Stimulated activated CD8-positive, alpha-beta memory T cell treated with anti-CD3 and anti-CD28 coated beads, Interleukin-15, amount 100 ng/mL, for 4 hours (primary cell): ENCODE measurements at places on chromosomes 2 and 18.

GRCh38 chr2:218021536-218022071 lies 18.8 kb upstream of the TNS1 start:
- DNase-seq, result no peak

GRCh38 chr2:26635401-26635800 lies 5.8 kb downstream of the CIB4 start:
- DNase-seq, result no peak

- DNase-seq, result no peak
These were observed 115.1 kb downstream of the STPG4 start for GRCh38 chr2:47039913-47040562.

DNA sequence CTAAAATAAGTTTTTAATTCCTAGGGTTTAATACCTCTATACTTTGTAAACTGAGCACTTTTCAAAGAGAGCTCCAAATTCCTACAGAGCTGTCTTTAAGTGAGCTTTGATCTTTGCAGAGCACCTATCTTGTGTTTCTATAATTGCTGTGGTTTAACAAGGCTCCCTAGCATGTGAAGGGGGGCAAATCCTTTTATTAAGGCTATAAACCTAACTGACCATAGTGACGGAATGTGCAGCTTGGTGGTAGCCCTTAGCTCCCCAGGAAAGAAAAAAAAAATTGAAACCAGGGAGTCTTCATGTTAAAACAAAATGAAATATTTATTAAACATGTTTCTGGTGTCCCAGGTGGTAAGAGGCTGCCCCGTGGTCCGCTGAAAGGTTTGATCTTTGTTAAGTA lies 78.6 kb upstream of the ETAA1 start:
- no peak for DNase-seq

- no peak for DNase-seq
These were observed 16.7 kb downstream of the SRSF7 start for GRCh38 chr2:38734299-38735058.

- DNase-seq, result no peak
These were observed 580 bp upstream of the NDUFV2 start for GRCh38 chr18:9101730-9102507.

GRCh38 chr18:76892832-76893231 lies 70.5 kb downstream of the ZNF236 start:
- DNase-seq, result no peak

GRCh38 chr2:8627019-8627691 lies 54.7 kb upstream of the ID2 start:
- no peak for DNase-seq

DNA sequence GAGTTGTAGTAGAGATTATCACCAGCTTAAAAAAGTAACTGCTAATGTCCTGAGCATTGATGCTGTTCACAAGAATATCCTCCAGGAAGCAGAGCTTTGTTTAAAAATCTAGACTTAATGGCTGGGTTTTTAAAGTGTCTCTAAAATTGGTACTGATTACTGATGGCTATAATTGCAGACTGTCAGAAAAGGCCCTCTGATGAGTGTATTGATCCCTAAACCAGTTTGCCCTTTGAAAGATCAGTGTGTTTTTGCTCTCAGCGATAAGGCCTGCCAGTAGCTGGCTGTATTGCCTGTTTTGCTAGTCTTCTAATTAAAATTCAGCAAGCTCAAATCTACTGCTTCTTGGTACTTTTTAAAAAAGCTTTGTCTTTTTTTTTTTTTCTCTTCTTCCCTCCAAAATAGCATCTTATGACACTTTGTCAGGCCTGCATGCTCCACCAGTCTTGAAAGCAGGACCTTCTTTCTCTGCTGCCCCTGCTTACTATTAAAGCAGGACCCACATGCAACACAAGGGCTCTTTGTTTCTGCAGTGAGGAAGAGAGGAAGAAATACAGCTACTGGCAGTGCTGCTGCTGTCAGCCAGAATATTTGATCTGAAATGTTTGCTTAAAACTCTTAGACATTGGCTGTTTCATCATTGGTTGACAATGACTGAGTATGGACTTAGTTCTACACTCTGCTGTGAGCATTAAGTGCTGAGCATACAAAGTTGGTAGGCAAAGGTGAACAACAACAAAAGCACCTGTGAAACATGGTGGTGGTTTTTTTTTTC lies 1.8 kb downstream of the SEC11C start:
- no peak for DNase-seq

GRCh38 chr2:148887350-148888002 lies 12.4 kb downstream of the KIF5C start:
- no peak for DNase-seq

GRCh38 chr18:22177327-22177871 lies 8.0 kb downstream of the GATA6 start:
- no peak for DNase-seq

DNA sequence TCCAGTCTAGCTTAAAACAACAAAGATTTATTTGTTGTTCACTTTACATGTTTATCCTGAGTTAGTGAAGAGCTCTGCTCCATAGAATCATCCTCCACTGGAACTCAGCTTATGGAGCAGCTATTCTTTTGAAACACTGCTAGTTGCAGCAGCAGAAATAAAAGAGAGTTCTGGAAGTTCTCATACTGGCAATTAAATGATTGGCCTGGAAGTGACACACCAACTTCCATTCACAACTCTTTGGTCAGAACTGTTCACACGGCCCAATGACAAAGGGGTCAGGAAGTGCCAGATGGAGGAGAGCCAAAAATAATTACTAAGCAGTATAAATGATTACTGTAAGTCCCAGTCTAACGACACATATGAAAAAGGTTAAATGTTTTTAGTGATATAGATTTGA lies 39.1 kb downstream of the FBXO11 start:
- no peak for DNase-seq

GRCh38 chr2:66567729-66568128 lies 132.8 kb downstream of the MEIS1 start:
- DNase-seq, result no peak

GRCh38 chr2:170530284-170530745 lies 184.8 kb upstream of the SP5 start:
- DNase-seq, result no peak

DNA sequence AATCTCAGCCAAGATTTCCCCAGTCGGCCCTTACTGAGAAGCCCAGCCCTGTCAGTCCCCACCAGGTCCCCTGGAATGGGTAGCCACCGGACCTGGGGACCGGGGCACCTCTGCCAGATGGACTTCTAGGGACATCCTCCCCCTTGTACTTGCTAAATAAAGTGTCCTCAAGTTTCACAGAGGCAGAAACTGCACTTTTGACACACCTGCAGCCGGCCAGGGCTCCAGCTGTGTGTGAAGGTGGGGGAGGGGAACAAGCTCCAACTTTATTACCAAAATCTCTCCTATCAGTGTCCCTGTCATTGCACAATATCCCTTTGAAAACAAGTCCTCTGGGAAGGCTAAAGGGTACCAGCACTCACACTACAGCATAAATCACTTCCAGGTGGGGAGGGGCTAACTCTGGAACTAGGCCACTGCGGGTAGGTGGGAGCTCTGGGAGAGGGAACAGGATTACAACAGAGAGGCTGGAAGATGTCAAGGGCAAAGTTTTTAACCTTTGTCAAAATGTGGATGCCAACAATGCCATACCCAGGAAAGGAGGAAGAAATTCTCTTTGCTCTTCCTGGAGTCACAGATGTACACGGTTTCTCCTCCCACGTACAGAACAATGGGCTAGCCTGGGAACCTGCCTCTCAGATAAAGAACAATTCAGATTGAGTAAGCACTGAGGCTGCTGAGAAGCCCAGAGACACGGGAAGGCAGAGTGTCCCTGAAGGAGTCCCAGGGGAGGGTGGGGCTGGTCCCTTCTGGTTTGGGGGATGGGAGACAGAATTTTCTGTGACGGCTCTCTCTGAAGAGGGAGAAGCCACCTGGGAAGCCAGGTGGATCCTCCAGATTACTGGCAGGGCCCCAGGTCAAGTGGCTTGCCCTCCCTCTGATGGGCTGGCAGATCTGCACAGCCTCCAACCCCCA lies 11.0 kb downstream of the SDC1 start:
- DNase-seq, result no peak

- DNase-seq, result no peak
These were observed 208.1 kb downstream of the VAPA start for GRCh38 chr18:10121786-10122515.

DNA sequence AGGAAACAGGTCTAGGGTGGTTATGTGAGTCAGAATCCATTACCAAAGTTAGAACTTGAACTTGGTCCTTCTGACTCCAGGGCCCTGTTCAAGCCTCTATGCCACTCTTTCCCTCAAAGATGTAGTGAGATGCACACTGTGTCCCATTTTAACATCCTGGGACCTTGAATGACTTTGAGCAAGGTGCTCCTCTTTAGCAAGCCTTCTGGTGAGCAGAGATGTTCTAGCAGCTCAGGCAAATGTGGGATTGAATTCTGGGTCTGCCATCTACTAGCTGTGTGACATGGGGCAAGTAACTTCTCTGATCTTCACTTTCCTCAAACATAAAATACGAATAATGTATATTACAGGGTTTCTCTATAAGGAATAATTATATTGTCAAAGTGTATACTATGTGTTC lies 294.0 kb upstream of the CXCR4 start:
- no peak for DNase-seq

- no peak for DNase-seq
These were observed 82.8 kb downstream of the LOXHD1 start for GRCh38 chr18:46574000-46574742.

DNA sequence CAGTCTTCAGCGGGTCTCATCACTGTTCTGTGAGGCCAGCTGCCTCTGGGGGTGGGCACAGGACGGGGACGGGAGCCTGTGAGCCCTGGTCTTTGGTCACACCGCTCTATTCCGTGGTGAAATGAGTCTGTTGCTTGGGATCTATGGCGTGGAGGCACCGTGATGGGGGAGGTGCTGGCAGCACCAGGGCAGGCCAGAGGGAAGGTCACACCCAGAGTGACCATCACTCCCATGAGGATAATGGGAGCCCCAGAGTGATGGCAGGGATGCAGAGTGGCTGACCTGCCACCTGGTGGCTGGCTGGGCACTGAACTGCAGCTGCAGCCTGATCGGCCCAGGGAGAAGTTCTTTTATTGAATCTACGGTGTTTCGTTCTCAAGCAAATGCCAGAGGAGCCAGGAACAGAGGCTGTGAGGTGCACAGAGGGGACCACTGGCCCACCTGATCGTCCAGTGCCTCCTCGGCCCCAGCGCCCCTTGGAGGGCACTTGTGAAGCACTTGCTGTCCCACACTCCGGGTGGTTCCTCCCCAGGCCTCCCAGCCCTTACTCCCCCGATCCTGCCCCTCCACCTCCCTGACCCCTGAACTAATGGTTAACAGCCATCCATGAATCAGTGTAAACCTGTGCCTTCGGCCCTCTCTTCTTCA lies 17.9 kb downstream of the KCNIP3 start:
- no peak for DNase-seq

GRCh38 chr2:207165121-207166038 lies at the start of gene KLF7:
KLF7 (minus strand) TSS chr2:207165948; CDS start chr2:207165568, 380 bp downstream.
- peak; percentile 34 for DNase-seq

DNA sequence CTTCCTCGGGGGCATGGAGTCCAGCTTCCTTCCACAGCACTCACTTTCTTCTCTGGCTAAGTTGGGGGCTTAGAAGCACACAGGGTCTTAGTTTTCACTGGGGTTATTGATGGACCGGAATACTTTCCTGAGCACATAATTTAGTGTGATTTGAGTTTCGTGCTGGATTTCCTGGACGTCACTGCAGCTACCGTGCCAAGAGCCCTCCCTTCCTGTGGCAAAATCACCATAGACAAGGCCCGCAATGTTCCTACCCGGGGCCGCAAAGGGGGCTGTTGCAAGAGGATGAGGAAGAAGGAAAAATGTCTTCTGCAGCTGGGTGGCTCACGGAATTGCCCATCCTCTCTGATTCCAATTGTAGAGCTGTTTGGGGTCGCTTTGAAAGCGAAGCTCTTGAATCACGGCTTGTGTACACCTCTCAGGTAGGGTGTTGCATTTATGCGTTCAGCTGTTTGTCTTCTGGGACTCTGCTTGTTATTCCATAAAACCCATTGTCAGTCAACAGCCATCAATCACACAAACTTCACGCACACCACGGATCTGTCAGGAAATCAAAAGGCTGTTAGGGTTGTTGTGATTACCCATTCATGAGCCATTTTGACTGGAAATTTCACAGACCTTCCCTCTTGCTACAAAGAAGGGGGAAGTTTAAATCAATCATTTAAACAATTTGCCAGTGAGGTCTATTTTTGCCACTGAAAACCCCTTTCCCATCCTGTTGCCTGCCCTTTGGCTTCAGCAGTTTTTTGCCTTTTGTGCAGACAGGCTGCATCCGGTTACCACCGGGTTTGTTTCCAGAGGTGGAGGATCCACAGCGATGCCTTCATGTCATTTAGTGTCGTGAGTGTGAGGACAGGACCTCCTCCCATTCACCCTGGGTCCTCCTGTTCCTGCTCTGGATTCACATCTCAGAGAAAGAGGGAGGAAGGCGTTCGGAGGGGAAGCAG lies 36.0 kb downstream of the SMIM21 start:
- no peak for DNase-seq

GRCh38 chr2:47072728-47073191 lies 82.3 kb downstream of the STPG4 start:
- no peak for DNase-seq

GRCh38 chr2:201466050-201466675 lies 14.6 kb downstream of the STRADB start:
- no peak for DNase-seq
